Renal cortex interstitium (tissue), 15 donors: ENCODE measurements at places on chromosomes 5 and 9.
A peak's percentile ranks its signal among the peaks of the same experiment; 100 is the strongest.

- DNase-seq: no peak
Measured at GRCh38 chr5:81950996-81951395, 20.8 kb upstream of the ATG10 start.

DNA sequence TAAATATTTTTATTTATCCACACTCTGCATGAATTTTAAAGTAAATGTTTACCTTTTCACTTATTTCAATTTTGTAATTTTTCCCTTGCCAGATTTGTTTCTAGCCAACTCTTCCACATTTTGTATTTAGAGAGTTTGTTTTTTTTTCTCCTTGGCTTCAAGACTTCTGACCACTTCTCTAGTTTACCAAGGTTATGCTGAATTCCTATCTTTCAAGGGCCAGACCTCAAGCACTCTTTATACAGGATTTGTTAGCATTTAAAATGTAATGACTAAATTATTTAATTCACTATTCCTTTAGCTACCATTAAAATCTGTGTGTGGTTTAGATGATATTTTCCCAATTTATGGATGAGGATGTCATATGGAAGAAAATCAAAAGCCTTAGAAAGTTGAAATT lies 42.5 kb downstream of the MEF2C start:
- no peak for DNase-seq

DNA sequence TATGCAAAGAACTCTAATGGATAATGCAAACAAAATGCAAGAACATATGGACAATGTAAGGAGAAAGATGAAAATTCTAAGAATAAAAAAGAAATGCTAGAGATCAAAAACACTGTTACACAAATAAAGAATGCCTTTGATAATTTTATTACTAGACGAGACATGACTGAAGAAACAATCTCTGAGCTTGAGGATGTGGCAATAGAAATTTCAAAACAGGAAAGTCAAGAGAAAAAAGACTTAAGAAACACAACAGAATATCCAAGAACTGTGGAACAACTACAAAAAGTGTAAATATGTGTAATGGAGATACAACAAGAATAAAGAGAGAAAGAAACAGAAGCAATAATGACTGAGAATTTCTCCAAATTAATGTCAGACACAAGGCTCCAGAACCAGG lies 140.5 kb upstream of the ACOT12 start:
- no peak for DNase-seq

- DNase-seq: no peak
Measured at GRCh38 chr5:53361708-53362107, 118.7 kb upstream of the FST start.

DNA sequence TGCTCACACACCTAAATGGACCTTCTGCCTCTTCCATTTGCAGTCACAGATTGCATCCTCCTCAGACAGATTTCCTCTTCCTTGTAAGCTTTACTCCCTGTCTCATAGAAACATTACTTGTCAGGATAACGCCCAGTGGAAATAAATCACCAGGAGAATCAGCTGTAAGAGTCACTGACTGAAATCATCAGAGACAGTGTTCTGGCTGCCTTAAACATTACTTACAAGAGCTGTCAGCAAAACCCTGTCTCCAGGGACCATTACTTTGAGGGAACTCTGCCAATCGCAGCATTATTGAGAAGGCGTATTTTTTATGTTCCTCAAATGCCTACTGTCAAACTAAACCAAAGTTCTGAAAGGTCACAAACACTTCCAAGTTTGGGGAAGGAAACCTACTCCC lies 5.9 kb downstream of the DPYSL3 start:
- no peak for DNase-seq

- DNase-seq: no peak
Measured at GRCh38 chr9:5582835-5583195, 46.1 kb upstream of the RIC1 start.

- no peak for DNase-seq
Measured at GRCh38 chr5:141787376-141787775, 90.8 kb downstream of the PCDH1 start.

- no peak for DNase-seq
Measured at GRCh38 chr5:133441166-133441815, 171.1 kb downstream of the FSTL4 start.

DNA sequence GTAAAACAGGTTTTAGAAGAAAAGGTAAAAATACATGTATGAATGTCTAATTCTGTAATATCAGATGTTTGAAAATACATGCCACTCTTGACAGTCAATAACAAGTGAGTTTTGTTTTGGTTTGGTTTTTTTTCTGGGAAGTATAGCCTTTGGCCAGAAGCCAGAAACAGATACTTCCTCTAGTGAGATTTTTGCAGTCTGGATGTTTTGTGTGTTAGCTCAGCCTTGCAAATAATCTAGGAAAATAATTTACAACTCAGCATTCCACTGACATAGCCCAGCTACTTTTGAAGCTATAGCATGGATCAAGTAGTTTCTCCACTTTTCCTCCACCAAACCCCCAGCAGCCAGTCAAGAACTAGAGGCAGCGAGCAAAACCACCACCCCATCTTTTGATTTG lies 56.7 kb downstream of the SLC1A1 start:
- DNase-seq: no peak

GRCh38 chr5:32076699-32077695 lies 97.1 kb downstream of the GOLPH3 start:
- no peak for DNase-seq

DNA sequence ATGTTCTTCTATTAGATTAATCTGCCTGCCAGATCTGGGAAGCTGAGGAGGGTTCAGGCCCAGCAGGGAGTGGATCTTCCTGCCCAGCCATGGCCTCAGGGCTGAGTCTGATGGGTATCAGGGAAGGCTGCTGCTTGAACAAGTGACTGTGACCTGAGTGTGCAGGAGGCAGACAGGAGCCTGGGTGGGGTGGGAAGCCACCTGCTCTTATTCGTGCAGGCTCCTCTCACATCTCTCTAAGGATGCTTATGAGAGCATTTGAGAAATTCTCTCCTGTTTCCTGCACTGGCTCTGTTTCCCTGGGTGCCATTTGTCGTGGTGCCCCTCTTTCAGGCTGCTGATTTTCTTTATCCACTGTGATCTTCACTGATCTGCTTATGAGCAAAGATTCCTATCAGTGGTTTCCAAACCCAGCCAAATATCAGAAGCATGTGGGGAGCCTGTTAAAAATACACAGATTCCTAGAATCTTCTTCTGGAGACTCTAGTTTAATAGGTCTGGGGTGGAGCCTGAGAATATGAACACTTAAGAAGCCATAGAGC lies 2.1 kb downstream of the RGS3 start:
- no peak for DNase-seq

DNA sequence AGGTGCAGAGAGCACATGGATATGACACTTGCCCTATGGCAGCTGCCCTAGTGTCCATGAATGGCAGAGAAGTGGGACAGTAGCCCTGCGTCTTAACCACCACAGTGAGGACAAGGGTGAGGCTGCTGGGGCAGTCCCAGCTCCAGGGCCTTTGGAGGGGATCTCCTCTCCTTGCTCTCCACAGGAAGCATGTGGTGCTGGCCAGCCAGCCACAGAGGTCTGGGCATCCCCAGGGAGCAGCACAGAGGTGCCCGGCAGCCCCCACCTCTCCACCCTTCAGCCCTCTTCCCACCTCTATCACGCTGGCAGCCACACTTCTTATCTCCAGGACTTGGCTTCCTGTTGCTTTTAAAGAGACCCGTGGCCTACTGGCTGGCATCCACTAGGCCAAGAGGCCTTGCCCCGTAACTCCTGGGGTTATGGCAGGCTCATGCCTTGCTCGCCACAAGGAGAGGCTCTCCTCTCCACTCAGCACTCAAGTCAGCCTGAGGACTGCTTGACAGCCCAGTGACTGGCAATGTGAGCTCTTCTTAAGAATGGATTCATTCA lies 21.9 kb downstream of the CSF2 start:
- DNase-seq: no peak

DNA sequence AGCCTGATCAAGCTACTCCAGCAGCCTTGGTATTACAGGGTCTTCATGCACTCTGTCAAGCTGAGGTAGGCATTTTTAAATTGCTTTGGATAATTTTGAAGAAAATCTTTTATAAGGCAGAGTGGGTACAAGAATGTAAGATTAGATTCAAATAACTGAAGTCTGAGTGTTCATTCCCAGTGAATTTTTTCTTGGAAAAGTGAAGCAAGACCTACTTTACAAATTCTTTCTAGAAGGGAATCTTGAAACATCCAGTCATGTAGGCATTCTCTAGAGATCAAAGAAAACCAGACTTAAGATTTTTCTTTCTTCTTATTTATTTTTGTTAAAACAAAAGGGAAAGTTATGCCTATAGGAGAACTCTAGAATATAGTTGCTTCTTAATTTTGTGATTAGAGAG lies 139.0 kb downstream of the FOCAD start:
- DNase-seq: no peak

DNA sequence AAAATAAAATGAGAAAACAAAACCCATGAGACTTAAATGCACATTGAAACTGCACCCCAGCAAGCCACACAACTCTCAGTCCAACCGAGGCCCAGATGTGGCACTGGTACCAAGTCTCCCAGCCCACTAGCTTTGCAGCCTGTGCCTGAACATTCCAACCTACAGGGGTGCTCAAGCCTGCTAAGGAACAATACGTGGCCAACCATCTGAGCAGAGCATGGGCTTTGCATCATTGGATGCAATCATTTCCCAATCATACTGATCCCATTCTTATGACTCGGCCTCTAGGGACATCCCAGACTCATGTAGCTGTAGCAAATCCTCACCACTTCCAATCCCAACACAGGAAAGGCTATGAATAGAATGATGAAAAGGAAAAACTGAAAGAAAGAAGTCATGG lies 297.2 kb downstream of the SPOCK1 start:
- DNase-seq: no peak

GRCh38 chr5:179259731-179260323 lies 85.4 kb downstream of the ADAMTS2 start:
- DNase-seq: no peak

GRCh38 chr9:108813951-108814601 lies 41.7 kb downstream of the ACTL7B start:
- DNase-seq: no peak

GRCh38 chr5:119239119-119239417 lies 116.8 kb upstream of the TNFAIP8 start:
- DNase-seq: no peak

- DNase-seq: no peak
Measured at GRCh38 chr5:101385276-101385675, 482.2 kb upstream of the ST8SIA4 start.

GRCh38 chr5:181198106-181198685 lies 6.8 kb downstream of the TRIM7 start:
- DNase-seq: no peak

GRCh38 chr5:91408710-91409109 lies 25.6 kb upstream of the ARRDC3 start:
- DNase-seq: no peak

GRCh38 chr5:60789551-60789950 lies 54.5 kb downstream of the ELOVL7 start:
- DNase-seq: no peak

DNA sequence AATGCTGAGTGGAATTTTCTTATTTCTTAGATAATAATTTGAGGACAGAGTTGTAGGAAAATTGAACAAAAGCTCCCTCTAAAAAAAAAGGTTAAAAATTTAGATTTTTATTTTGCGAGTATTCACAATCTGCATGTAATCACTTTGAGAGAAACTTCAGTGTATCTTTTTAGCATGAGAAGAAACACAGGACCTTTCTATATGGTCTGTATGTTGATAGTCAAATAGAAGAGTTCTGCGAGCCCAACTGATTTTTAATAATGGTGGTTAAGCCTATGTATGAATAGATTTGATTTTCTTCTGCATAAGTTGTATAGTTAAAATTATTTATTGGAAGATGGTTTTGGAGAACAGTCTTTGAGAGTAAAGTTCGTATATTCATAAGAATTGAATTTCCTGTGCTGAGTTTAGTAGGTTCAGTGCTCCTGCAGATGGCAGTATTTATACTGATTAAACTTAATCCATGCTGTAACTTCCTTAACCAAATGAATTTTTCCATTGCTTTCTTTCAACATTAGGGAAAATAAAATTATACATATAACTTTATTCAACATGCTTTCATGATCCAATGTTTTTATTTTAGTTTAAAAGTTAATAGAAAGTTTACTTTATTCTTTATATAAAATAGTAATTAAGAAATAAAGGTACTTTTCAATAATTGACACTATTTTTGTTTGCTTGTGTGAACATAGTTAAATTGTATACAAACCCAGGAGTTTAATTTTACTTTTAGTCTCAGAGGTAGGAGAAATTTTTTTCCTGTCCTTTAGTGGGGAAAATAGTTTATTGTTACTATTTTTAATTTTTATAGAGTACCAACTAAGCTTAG lies 19.6 kb downstream of the TCERG1 start:
- DNase-seq: no peak

DNA sequence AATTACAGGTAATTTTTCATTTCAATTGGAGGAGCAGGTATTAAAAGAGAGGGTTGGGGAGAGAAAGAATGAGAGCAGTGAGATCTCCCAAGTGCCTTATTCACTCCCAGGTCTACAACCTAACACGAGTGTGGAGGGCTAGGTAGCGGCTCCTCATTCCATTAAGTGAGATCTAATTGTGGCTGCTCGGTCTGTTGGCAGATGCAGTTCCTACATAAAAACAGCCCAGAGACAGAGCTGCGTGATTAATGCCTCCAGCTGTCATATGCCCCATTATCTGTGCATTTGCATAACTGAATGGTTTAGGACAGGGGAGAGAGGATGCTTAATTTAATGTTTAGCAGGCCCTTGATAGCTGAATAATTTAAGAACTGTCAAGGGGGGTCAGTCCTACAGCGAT lies 100.5 kb downstream of the PSAT1 start:
- DNase-seq: peak; percentile 5

GRCh38 chr9:124258607-124259157 lies 933 bp downstream of the NEK6 start:
- DNase-seq: no peak

GRCh38 chr9:20319641-20320337 lies 302.5 kb downstream of the MLLT3 start:
- no peak for DNase-seq

DNA sequence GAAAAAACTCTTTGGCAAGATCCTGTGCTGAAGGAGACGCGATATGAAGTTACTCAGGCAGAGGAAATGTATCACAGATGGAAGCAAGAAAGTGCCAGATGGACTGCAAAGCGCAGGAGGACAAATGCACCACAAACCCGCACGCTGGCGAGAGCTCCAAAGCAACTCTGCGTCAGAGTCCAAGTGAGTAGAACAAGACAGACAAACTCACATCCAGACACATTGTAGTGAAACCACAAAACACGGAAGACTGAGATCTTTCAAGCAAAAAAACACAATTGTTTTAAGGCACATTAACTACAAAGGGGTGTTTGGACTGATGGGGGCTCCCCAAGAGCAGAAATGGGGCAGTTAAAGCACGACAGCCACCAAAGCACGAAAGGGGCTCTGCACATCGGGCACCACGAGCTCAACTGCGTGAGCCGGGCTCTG lies 39.2 kb upstream of the NKD2 start:
- no peak for DNase-seq

- no peak for DNase-seq
Measured at GRCh38 chr9:8916771-8917170, 1117.2 kb upstream of the DMAC1 start.

GRCh38 chr5:55577353-55578060 lies 42.7 kb upstream of the PLPP1 start:
- DNase-seq: no peak

- no peak for DNase-seq
Measured at GRCh38 chr5:40627706-40628105, 52.0 kb upstream of the PTGER4 start.
